ENCODE measurements at places on chromosomes 16 and 17. TPM values are rescaled to one million over a fixed set of nuclear protein-coding genes. Genes with fewer than 3 reads are reported as not detected.

DNA sequence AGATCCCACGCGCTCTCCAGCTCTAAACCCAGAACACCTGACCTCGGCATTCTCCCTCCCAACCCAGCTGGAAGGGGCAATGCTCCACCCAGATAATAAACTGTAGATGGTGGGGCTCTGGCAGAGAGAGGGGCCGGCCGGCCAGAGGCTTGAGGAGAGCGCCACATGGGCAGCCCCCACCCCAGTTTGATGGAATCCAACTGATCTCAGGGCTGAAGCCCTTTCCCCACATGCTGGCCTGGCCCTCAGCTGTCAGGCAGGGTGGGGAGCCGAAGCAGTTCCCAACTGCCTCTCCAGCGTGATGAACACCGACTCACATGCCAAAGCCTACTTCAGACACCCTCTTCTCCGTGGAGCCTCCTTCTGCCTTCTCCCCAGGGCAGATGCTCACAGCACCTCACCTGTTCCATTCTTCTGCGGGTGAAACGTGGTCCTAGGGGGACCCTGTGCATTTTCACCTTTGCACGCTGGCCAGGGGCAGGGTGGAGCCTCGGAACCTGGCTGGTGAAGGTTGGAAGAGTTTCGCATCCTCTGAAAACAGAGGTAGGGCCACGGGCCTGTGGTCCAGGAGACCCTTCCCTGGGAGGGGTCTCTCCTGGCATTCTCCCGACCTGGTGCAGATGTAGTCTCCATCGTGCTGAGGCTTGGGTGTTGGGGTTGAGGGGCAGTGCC, 65.7 kb upstream of the ZNF469 start:
- no peak overlapping the region for H3K27ac ChIP-seq
- peaks cover 8% of the 10 kb centered on the region for H3K27me3 ChIP-seq
- DNase-seq = no peak
- H3K4me3 ChIP-seq = no peak overlapping the region
- H3K4me1 ChIP-seq = peaks cover 5% of the 10 kb centered on the region
- H3K36me3 ChIP-seq = no peaks in the 10 kb centered on the region

DNA sequence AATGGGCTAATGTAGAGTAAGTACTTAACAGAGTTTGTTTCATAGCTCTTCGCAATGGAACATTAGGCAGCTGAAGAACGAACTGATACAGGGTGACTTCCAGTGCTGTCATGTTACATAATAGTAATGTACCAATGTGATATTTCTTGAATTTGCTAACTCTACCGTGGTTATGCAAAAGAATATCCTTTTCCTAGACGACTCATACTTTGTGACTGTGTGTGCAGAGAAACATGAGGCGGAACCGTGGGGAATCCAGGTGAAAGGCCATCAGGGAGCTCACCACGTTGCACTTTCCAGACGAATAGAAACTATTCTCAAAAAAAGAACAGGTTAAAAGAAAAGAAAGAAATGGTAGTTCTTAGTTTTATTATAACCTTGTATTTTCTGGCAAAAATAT, 13.2 kb downstream of the NOB1 start:
- no peak overlapping the region for H3K4me3 ChIP-seq
- DNase-seq = no peak
- H3K27me3 ChIP-seq = no peaks in the 10 kb centered on the region
- peaks cover 9% of the 10 kb centered on the region for H3K4me1 ChIP-seq

DNA sequence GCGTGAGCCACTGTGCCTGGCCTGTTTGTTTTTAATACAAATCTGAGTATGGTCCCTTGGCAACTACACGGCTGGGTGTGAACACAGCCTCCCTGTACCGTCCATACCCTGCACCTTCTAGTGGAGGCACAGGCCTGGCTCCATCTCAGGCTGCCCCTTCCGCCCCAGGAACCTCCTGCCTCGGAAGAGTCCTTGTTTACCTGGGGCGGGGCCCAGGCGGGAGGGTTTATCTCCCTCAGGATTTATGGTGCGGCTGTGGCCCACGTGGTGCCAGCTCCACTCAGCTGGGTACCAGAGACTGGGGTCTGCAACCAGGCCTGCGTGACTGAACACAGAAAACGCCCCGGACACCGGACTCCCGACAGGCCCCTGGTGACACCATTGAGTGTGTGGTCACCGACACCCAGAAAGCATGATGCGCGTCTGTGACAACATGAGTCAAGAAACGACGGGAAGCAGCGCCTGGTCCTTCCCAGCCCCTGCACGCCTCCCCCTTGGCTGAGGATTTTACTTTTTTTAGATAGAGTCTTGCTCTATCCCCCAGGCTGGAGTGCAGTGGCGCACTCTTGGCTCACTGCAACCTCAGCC, 19.0 kb downstream of the UNKL start:
- DNase-seq = no peak
- no peaks in the 10 kb centered on the region for H3K36me3 ChIP-seq
- no peaks in the 10 kb centered on the region for H3K4me1 ChIP-seq
- H3K27ac ChIP-seq = no peak overlapping the region
- H3K4me3 ChIP-seq = no peak overlapping the region

- peaks cover 22% of the 10 kb centered on the region for H3K36me3 ChIP-seq
- no peaks in the 10 kb centered on the region for H3K27me3 ChIP-seq
- H3K4me1 ChIP-seq = no peaks in the 10 kb centered on the region
These were observed 11.3 kb downstream of the POLR3K start for GRCh38 chr16:42069-42457.

- H3K36me3 ChIP-seq = peaks cover 12% of the 10 kb centered on the region
- H3K4me3 ChIP-seq = no peak overlapping the region
- no peak overlapping the region for H3K27ac ChIP-seq
- no peaks in the 10 kb centered on the region for H3K27me3 ChIP-seq
These were observed 32.6 kb upstream of the CORO6 start for GRCh38 chr17:29655323-29655722.

- no peak for DNase-seq
- H3K4me1 ChIP-seq = peaks cover 7% of the 10 kb centered on the region
- H3K4me3 ChIP-seq = peak overlapping the region; percentile 31
- no peaks in the 10 kb centered on the region for H3K36me3 ChIP-seq
- peak overlapping the region; percentile 72 for H3K27ac ChIP-seq
These were observed 297.4 kb downstream of the CNTNAP4 start for GRCh38 chr16:76574651-76575050.

DNA sequence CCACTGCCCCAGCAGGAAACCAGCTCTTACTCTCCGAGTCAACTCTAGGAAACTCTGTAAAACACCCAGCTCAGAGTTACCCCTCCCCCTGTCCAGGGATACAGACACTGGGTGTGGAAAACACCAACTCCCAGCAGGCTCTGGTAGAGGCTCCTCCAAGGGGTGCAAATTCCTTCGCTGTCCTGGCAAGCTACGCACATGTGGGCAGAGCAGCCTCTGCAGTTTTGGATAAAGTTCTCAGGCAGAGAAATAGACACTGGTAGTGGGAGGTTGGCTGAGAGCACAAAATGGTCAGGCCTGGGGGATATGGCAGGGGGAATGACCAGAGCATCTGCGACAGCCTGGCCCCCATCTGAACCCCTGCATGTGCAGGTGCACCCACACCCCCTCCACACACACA, 146.9 kb upstream of the SDK2 start:
- no peak overlapping the region for H3K27ac ChIP-seq
- no peak overlapping the region for H3K4me3 ChIP-seq
- peaks cover 25% of the 10 kb centered on the region for H3K27me3 ChIP-seq
- peaks cover 20% of the 10 kb centered on the region for H3K4me1 ChIP-seq
- DNase-seq = no peak
- H3K36me3 ChIP-seq = no peaks in the 10 kb centered on the region

GRCh38 chr17:45430006-45430737, 2.5 kb downstream of the ARHGAP27 start:
- peaks cover 8% of the 10 kb centered on the region for H3K4me1 ChIP-seq
- peaks cover 51% of the 10 kb centered on the region for H3K27me3 ChIP-seq
- H3K27ac ChIP-seq = peak overlapping the region; percentile 98
- no peaks in the 10 kb centered on the region for H3K36me3 ChIP-seq
- H3K4me3 ChIP-seq = peak overlapping the region; percentile 87

DNA sequence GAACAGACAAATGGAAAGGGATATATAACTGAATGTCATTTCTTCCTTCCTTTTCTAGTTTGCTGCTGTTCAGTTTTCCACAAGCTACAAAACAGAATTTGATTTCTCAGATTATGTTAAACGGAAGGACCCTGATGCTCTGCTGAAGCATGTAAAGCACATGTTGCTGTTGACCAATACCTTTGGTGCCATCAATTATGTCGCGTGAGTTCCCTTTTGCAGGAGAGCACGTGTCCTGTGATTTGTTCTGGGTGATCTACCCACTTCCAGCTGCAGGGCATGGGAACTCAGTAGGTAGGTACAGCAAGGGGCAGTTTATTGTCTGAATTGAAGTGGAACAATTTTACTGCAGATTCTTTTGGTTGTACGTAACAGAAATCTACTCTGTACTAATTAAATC, 8.8 kb downstream of the ITGAL start:
- no peak overlapping the region for H3K27ac ChIP-seq
- H3K36me3 ChIP-seq = no peaks in the 10 kb centered on the region
- DNase-seq = no peak
- H3K4me3 ChIP-seq = no peak overlapping the region
- no peaks in the 10 kb centered on the region for H3K4me1 ChIP-seq

Gene DUSP14
- total RNA-seq = 12.7 TPM

Gene PSMD12
- total RNA-seq = 43.2 TPM

Gene ZG16
- total RNA-seq = 1.5 TPM

Gene KSR1
- 74.0 TPM for total RNA-seq

Gene PRAC1
- 0.88 TPM for total RNA-seq

Gene B4GALNT2
- total RNA-seq = 0.60 TPM
